A172 (cell line): ENCODE measurements at places on chromosomes 16 and 17. TPM values are rescaled to one million over a fixed set of nuclear protein-coding genes. Genes with fewer than 3 reads are reported as not detected.

HSD17B1 gene
- 1.3 and 1.6 TPM in 2 replicates for total RNA-seq

KIF18B gene
- 9.8 and 16.3 TPM in 2 replicates for total RNA-seq

GALR2 gene
- 0.19 TPM in 1 of 2 replicates, not detected in the other for total RNA-seq

RGS11 gene
- 0.07 TPM in 1 of 2 replicates, not detected in the other for total RNA-seq

MOSMO gene
- 7.6 and 9.7 TPM in 2 replicates for total RNA-seq

CCL3 gene
- total RNA-seq = not detected in 2 replicates

MMP25 gene
- 0.53 and 1.6 TPM in 2 replicates for total RNA-seq
